NCI-H187 (cell line): ENCODE measurements at places on chromosomes 5 and 9.

DNA sequence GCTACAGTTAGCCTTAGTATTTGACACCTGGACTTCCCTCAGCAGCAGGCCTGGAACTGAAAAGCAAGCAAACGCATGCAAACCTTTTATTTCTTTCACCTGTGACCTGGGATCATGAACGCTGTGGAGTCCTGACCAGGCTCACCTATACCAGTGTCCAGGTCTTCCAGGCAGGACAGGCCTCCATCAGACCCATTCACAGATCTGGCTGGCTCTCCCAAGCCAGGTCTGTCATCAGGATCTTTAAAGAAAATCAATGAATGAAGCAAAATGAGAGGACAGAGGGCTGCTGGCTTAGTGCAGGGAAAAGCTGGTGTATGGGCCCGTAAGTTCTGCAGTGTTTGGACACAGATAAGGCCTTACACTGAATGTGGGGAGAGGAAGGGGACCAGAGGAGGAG, 96.3 kb upstream of the CPEB4 start:
- no peak for DNase-seq

GRCh38 chr5:124663101-124663506, 83.3 kb downstream of the ZNF608 start:
- DNase-seq, result no peak

DNA sequence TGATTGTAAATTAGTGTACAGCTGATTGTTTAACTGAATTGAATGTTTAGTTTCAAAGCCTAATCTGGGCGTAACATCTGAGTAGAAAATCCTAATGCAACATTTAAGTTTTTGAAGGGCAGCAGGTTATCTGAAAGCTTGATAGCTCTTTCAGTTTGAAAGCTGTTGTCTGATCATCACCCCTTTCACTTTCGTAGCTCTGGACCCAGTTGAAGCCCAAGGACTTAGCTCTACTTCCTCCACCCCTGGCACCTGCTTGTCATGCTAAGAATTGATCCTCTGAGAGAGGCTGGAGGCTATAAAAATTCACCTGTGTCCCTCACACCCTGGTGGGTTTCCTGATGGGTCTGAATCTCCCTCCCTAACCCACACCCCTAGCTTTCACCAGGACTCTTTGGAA, 86.0 kb downstream of the ZFAND5 start:
- DNase-seq, result no peak

GRCh38 chr9:132740526-132741309, 70.5 kb downstream of the GTF3C4 start:
- DNase-seq, result no peak
